ENCODE measurements at places on chromosomes 3 and 15.

- DNase-seq: no peak
Measured at GRCh38 chr3:171251835-171252234, 208.4 kb downstream of the TNIK start.

DNA sequence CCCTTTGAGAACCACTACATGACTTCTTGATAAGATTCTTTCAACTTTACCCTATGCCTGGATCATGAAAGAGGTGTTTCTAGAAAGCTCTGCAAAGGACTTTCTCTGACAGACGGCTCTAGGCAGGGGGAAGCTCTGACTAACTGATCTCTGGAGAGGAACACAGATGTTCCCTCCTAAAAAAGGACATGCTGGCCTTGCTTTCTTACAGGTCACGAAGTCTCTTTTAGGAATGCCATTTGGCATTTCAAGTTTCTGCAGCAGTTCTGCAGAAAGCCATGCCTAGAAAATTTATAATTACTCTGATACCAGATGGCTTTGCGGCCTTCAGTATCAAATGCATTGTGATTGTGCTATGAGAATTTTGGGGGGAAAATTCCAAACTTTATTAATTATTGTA lies 275.4 kb upstream of the CTDSPL start:
- no peak for DNase-seq

DNA sequence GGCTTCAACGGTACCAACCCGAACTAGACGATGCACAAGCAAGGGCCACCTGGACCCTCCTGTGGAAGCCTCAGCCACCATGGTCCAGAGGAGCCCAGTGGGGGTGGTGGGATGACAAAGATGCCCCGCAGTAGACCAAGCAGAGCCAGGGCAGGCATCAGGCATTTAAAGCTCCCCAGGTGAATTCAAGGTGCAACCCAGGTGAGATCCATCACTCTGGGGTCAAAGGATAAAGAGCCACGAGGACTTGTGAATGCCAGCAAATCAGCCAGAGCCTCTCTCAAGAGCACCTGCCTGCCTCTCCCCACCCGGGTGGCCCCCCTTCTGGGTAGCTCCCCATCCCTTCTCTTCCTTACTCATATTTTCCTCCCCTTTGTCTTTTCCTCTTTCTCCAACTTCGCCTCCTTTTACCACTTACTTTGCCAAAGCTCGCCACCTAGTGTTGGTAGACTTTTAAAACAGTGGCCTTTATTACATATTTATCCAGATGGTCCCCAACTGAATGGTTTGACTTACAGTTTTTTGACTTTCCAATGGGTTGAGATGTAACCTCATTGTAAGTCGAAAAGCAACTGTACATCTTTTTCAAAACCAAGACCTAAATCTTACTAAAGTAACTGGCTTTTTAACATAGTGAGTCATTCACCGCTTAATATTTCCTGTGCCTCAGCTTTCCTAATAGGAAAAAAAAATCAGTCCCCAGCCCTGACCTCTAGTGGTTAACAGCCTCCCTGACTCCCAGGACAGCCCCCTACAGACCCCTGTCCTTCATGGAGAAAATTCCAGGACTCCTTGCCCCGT lies 18.8 kb downstream of the PLA2G4F start:
- DNase-seq: no peak

- DNase-seq: no peak
Measured at GRCh38 chr3:107752202-107752990, 229.6 kb downstream of the BBX start.

- no peak for DNase-seq
Measured at GRCh38 chr3:52238193-52238760, 681 bp downstream of the TWF2 start.

- peak; percentile 6 for DNase-seq
Measured at GRCh38 chr15:65638681-65639089, 16.9 kb downstream of the SLC24A1 start.

DNA sequence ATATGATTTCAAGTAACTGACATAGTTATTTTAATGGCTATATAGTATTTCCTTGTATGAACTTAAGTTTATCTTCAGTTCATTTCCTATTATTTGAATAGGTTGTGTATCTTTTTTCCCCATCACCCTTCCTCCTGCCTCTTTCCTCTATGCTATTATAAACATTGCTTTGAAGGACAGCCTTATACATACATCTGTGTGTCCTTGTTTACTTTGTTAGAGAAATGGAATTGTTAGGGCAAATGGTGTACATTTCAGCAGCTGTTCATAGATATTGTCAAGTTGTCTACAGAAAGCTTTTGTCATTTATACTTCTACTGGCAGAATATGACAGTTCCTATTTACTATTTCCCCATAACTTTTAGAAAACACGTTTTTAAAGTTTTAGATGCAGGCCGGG lies 18.4 kb downstream of the AKAP13 start:
- no peak for DNase-seq

DNA sequence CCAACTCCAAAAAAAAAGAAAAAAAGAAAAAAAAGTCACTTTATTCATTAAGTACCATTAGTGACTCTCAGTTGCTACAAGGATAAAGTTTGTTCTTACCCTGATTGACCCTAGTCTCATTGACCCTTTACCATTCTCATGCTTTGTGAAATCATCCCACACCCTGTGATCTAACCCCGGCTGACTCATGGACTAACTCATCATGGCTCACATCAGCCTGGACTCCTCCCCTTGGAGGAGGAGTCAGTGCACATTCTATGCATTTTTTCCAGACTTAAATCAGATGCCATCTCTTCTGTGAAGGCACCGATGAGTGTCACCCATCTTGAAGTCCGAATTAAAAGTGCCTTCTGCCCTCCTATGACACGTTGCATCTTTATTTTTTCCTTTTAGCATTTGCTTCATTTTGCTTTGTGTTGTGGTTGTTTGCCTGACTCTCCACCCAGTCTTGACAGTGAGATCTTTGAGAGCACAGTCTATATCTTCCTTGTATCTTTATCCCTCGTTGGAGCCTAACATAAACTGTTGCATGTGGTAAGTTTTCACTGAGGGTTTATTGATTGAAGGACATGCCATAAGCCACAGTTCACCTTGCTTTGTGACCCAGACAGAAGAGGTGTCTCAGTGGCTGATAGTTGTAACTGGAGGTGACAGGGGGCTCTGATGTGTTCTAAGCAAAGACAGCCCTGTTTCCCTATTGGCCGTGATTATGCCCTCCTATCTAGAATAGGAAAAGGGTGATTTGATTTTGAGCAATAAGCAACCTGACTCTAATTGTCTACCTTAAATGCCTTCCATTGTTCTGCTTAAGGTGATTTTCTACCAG lies 72.1 kb downstream of the IL1RAP start:
- DNase-seq: peak; percentile 53

GRCh38 chr3:122977746-122978466 lies 49.7 kb downstream of the SEMA5B start:
- DNase-seq: no peak

- no peak for DNase-seq
Measured at GRCh38 chr3:11435440-11436165, 163.4 kb downstream of the ATG7 start.

GRCh38 chr3:5213574-5213966 lies 26.1 kb downstream of the EDEM1 start:
- no peak for DNase-seq
